Neural progenitor cell (in vitro differentiated cells): ENCODE measurements at places on chromosomes 6 and 20. TPM values are rescaled to one million over a fixed set of nuclear protein-coding genes. Genes with fewer than 3 reads are reported as not detected.

- DNase-seq = no peak
Measured at GRCh38 chr20:51914758-51915157, 112.4 kb upstream of the SALL4 start.

- no peak for DNase-seq
Measured at GRCh38 chr6:90934966-90935365, 348.1 kb upstream of the MAP3K7 start.

DNA sequence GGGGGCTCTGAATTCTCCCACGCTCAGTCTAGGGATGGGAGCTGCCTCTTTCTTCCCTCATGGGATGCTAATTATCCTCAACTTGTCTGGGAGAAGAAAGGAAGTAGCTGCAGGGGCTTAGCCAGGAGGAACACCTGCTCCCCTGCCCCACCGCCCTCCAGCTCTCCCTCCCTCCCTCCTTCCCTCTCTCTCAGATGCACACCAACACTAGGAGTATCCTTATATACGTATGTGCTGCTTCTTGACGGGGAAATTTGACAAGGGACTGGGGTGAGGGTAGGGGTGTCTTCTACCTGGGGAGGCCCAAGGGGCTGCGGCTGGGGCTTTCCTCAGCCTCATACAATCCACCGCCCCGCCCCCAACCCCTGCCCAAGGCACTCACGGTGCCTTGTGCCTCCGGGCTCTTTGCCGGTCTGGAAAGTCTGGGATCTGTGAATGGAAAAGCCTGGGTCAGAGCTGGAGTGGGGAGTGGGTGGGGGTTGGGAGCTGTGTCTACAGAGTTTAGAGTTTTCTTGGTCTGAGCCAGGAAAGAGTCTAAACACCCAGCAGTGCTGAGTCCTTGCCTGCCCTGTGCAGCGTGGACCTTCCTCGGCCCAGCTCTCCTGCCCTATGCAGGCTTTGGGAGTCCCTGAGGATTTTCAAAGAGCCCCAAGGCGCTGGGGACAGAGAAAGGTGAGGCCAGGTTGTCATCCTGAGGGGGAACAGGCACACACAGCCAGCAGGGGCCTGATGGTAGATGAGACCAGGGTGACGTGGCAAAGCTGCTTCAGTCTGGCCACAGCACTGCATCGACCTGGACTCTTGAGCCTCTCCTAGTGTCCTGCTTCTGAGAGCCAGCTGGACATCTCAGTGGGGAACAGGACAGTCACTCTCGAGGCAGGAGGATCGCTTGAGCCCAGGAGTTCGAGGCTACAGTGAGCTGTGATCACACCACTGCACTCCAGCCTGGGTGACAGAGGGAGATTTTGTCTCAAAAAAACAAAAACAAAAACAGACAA, 29.3 kb upstream of the EMILIN3 start:
- peak; percentile 71 for DNase-seq

DNA sequence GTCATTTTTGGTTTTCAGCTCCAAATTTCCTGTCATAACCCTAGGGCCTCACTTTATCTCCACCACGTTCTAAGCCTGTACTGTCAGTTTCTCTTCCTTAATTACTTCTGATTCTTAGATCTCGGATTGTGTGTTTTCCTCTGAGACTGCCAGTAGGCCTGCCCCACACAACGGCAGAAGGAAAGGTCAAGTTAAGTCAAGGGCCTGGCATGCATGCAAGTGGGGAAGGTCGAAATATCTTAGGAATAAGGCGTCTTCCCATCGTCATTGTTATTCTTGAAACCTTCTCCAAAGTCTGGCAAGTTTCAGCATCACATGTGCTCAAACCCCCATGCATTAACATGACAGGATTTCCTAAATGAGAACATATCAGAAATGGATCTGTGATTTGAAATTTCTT, 203.5 kb upstream of the TSHZ2 start:
- DNase-seq = no peak

DNA sequence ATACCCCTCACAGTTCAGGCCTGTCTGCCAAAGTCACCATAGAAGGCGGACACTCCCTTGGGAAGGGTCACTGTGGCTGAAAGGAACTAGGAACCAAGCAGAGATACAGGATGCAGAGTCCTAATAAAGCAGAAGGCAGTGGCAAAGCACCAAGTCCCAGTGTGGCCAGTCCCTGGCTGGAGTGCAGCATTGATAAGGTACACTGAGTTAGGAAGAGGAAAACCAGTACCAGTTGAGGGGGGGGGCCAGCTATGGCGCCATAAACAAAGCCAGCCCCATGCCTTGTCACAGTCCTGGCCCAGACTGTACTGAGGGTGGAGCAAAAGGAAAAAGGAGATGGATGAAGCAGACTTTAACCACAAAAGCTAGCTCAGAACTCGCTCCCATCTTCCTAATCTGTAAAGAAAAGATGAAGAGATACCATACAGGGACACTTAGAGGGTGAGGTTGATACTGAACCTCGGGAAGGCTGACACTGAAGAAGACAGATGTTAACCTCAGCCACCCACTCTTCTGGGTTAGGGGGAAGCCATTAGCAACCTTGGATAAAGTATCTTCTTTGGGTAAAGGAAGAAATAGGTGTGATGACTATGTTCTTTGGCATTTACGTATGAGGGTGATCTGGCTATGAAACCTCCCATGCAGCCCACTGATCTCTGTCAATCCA, 7.8 kb downstream of the ABHD12 start:
- DNase-seq = no peak

The GPX5 gene
- total RNA-seq = not detected in 2 replicates

The MARCKS gene
- total RNA-seq = 133 and 163 TPM in 2 replicates

- no peak for DNase-seq
Measured at GRCh38 chr20:12327205-12327604, 409.5 kb downstream of the BTBD3 start.

DNA sequence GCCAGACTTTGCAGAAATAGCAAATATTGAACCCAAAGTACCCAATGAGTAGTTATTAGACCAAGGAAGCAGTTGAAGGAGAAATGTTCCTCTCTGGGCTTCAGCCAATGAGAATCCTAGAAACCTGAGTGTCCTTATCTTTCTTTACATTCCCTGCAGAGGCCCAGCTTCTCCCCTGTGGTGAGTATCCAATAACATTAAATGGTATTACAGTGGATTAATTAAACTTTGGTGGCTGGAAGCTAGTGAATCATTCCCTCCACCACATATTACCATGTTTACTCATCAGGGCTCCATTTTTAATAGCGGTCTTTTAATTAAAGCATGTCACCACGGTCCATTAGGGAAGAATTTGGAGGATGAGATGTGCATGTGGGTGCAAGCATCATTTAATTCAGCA, 74.0 kb downstream of the UNC5CL start:
- no peak for DNase-seq

DNA sequence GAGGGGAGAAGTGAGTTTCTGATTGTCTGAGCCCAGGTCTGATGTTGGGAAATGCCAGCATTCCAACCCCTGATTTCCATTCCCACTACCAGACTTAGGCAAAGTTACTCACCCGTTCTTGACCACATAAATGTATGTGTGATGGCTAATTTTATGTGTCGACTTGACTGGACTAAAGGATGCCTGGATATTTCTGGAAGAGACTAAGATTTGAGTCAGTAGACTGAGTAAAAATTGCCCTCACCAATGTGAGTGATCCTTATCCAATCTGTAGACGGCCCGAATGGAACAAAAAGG, 95.8 kb upstream of the TAB2 start:
- DNase-seq = no peak

DNA sequence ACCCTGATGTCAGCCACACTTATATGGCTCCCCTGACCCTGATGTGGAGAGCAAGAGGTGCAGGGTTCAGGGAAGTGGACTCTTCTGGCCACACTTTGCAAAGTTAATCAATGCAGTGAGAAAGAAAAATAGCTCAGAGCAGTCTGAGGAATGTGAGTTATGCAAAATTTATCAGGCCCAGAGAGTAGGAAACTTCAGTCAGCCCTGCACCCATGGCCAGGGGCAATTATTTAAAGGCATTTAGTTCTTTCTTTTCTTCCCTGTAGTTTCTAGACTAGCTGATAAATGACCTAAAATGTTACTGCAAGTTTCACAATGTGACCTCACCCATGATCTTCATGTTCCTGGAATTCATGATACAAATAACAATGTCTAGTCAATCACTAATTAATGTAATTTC, 143.7 kb upstream of the GGTLC1 start:
- DNase-seq = no peak

GRCh38 chr6:105382958-105383357, 19.9 kb downstream of the PREP start:
- DNase-seq = no peak

DNA sequence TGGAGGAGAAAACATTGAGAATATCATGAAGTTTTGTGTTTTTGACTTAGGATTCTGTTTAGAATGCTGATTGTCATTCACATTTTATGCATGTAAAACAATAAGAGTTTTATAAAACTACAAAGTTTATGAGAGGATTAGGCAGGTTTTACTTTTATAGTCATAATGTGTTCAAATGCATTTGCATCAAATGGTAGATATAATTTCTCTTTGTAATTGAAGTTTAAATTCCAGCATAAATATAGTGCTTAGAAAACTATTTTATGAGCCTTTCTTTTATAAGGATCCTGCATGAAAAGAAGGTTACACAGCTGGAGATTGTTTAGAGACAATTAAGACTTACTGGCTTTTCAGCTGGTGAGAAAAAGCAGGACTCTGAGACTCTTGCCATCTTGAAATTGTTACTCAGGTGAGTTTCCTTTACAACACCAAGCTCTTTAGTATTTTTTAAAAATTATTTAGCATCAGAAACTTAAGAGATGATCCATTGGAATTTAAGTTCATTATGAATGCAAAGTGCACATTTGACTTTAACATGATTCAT, 157.1 kb upstream of the MAN1A1 start:
- DNase-seq = no peak

The CALHM4 gene
- not detected in 2 replicates for total RNA-seq

The RNF144B gene
- 0.15 and 0.75 TPM in 2 replicates for total RNA-seq

DNA sequence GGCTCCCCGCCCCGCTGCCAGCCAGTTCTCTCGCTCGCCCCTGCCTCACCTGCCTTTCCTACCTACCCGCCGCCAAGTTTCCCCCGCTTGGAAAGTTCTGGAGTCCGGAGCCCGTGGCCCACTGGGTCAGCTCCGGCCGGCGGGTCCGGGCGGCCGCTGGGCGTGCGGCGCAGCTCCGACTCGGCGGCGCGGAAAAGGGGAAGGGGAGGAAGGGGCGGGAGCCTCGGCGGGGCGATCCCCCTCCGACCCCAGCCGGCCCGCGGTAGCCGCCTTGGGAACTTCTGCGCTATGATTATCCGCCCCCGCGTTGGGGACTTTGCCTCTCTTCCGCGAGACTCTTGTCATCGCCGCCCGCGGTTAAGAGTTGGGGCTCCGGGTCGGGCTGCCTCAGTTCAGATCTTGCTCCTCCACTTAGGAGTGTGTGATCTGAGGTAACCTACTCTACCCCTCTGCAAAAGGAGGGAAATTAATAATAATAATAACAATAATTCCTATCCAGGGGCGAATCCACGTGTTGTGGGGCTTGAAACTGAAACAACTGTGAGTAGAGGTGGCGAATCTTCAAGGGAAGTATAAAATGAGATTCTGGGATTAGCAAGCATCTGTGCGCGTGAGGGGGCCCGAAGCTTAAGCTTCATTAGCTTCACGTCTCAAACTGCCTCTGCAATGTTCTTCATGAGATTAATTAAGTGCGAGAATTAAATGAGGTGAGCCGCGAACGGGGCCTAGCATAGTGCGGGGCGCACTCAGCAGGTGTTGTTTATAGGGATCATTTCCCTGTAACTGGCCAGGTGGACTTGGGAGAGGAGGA, 30.8 kb downstream of the SF3B5 start:
- peak; percentile 70 for DNase-seq

The TNXB gene
- total RNA-seq = 0.71 and 3.2 TPM in 2 replicates

The JAG1 gene
- total RNA-seq = 121 and 129 TPM in 2 replicates

- DNase-seq = no peak
Measured at GRCh38 chr6:118678866-118679265, 27.5 kb upstream of the CEP85L start.

DNA sequence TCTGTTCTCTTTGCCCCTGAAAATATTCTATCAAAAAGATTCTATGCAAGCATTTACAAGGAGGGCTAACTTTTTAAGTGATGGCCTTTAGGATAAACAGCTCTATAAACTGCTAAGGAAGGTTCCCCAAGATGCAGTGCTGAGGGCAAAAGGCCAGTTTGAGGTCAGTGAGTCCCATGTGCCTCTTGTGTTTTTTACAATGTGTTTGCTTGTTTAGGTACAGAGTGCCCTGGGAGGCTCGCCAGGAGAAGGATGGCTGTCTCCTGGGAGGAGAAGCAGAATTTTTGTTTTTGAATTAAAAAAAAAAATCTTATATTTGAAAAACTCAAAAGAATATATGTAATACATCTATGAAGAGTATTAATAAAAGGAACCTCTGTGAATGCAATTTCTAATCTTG, 12.8 kb downstream of the MTCH1 start:
- no peak for DNase-seq

The MYMX gene
- total RNA-seq = 0.54 and 1.5 TPM in 2 replicates

The LIME1 gene
- 0.47 and 10.9 TPM in 2 replicates for total RNA-seq

- DNase-seq = no peak
Measured at GRCh38 chr6:169702840-169703246, 917 bp downstream of the C6orf120 start.

DNA sequence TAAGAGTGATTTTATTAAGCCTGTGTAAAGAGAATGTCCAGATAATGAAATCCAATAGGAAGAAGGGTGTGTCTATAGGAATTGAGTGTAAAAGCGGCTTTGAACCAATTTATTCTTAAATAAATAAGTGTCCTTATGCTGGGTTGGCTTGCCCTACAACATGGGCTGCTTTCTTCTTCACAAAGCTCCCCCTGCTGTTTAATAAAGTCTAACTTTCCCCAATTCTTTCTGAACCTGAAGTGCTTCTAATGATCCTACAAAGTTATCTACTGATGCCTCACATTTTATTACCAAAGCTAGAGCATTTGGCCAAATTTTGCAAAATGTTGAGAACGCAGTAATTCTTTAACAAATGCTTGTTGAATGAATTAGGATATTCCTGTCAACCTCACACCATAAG, 36.3 kb upstream of the SIRT5 start:
- DNase-seq = no peak

The HLA-DOB gene
- total RNA-seq = 2.6 TPM in 1 of 2 replicates, not detected in the other

DNA sequence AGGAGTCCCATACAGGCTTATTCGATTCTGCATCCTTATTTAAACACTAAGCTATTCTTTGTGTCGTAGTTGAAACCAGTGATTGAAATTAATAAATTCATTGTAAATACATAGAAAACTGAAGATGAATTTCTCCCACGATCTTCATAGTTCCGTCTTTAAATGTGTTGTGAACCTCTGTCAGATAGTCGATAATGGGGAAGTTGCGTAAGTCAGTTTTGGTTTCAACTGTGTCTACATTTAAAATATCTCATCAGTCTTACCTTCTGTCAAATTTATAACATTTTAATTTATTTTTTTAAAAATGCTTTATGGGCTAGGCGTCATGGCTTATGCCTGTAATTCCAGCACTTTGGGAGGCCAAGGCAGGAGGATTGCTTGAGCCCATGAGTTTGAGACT, 12.7 kb downstream of the STX11 start:
- DNase-seq = no peak

GRCh38 chr20:7657569-7657968, 282.7 kb downstream of the HAO1 start:
- no peak for DNase-seq

DNA sequence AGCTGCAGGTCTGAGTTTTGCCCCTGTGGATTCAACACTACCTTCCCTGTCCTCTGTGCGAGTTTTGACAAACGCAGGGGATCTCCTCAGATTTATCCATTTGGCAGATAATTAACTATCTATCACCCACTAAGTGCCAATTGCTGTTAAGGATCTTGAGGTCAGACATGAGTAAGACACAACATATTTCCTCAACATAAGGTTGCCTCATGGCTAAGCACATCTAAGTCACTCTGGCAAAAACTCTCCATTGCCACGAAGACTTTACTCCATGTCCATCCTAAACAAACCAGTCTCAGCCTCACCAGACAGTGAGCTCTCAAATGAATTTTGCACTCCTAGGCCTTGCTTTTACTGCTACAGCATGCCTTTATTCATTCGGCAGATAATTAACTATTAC, 408.4 kb downstream of the MAFB start:
- no peak for DNase-seq
